T-cell (primary cell): ENCODE measurements at places on chromosomes 6 and 20. TPM values are rescaled to one million over a fixed set of nuclear protein-coding genes. Genes with fewer than 3 reads are reported as not detected.

Gene UTRN
- 141 TPM for total RNA-seq

Gene TFAP2C
- not detected for total RNA-seq

Gene C20orf202
- total RNA-seq, result 0.23 TPM

Gene FRS3
- total RNA-seq, result 5.2 TPM

Gene TRERF1
- 25.5 TPM for total RNA-seq

Gene TCP11
- total RNA-seq, result not detected

Gene COL9A3
- not detected for total RNA-seq

Gene RIPPLY2
- total RNA-seq, result not detected

Gene BCAS1
- total RNA-seq, result 0.26 TPM

Gene DEF6
- 298 TPM for total RNA-seq

Gene RBL1
- 24.3 TPM for total RNA-seq

Gene TCF15
- total RNA-seq, result not detected

Gene GSTA3
- total RNA-seq, result not detected

Gene TREML2
- total RNA-seq, result 1.2 TPM

Gene FABP7
- not detected for total RNA-seq

Gene PHACTR1
- 2.6 TPM for total RNA-seq

Gene LCA5
- total RNA-seq, result 0.15 TPM

Gene EIF2S2
- 20.6 TPM for total RNA-seq

Gene HCK
- total RNA-seq, result 0.29 TPM

Gene PSORS1C1
- not detected for total RNA-seq

Gene OR2H1
- total RNA-seq, result not detected

Gene MYMX
- not detected for total RNA-seq

Gene LY86
- 3.2 TPM for total RNA-seq

Gene MCCD1
- total RNA-seq, result not detected

Gene FRK
- total RNA-seq, result 0.03 TPM

Gene FGD2
- total RNA-seq, result 7.4 TPM

Gene JARID2
- total RNA-seq, result 27.9 TPM

Gene ULBP2
- total RNA-seq, result not detected

Gene DEFB132
- not detected for total RNA-seq

Gene BHLHE23
- not detected for total RNA-seq

Gene SRMS
- not detected for total RNA-seq

Gene SLC22A1
- total RNA-seq, result 1.1 TPM

Gene HEY2
- 0.25 TPM for total RNA-seq

Gene SLCO4A1
- 0.98 TPM for total RNA-seq

Gene CENPW
- 1.4 TPM for total RNA-seq

Gene NOX3
- total RNA-seq, result not detected

Gene MUC22
- total RNA-seq, result not detected

Gene CDK5RAP1
- total RNA-seq, result 42.1 TPM

Gene ADGRF5
- 0.32 TPM for total RNA-seq

Gene OR2B6
- total RNA-seq, result not detected

Gene CYP39A1
- total RNA-seq, result not detected

Gene SIRPA
- total RNA-seq, result 0.44 TPM

Gene SLC16A10
- total RNA-seq, result 14.3 TPM

Gene SLC22A2
- total RNA-seq, result not detected

Gene HCRTR2
- total RNA-seq, result not detected

Gene CAGE1
- 0.44 TPM for total RNA-seq

Gene PTK6
- total RNA-seq, result 0.15 TPM

Gene SAYSD1
- 19.2 TPM for total RNA-seq
